ENCODE measurements at places on chromosomes 11 and 22. TPM values are rescaled to one million over a fixed set of nuclear protein-coding genes. Genes with fewer than 3 reads are reported as not detected.

DNA sequence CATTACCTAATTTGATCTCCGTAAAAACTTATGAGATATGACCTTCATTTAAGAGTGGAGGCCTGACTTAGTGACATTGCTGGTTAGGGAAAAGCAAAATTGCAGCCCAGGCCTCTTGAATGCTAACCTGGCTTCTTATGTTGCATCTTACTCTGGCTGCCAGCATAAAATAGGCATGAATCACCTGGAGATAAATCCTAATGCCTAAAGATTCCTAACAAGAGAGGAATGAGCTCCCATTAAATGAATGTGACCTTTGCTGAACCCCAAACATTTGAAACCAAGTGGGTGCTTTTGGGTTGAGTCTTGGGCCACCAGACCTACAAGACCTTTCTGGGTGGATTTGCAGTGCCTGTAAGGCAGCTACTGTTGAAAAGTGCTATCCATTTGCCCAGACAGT, 1145.6 kb upstream of the TENM4 start:
- DNase-seq, result no peak

GRCh38 chr11:101288392-101288791, 158.8 kb upstream of the PGR start:
- DNase-seq, result no peak

DNA sequence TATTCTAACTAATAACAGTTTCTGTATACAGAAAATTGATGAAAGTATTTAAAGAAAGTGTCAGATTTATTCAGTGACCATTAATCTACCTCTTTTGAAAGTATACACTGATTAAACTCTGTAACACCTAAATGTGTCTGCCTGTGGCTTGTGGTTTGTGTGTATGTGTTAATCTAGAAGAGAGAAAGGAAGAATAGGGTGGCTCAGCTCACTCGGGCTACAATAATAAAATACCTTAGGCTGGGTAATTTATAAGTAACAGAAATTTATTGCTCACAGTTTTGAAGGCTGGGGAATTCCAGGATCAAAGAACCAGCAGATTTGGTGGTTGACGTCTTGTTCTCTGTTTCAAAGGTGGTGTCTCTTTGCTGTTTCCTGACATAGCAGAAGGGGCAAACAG, 13.6 kb upstream of the OR5AS1 start:
- no peak for DNase-seq

- DNase-seq, result no peak
Observed at GRCh38 chr22:20422271-20423007, 15.2 kb downstream of the SCARF2 start.

- no peak for DNase-seq
Observed at GRCh38 chr11:128482512-128483191, 104.7 kb downstream of the ETS1 start.

DNA sequence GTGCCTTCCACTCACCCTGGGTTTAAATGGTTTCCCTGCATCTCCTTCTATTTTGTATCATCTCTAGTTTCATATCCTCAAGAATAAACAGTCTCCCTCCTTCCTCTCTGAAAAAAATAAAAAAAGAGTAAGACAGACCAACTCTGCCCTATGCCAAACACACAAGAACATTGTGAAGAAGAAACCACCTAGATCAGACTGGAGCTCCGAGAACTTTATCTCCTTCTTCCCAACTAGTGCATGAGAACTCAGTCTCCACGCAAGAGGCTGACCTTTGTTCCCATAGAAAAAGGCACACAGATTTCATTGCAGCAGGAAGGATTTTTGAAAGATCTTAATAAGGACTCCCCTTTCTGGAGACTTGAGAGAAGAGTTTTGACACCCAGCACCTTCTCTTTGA, 8.7 kb upstream of the PEX26 start:
- DNase-seq, result no peak

DNA sequence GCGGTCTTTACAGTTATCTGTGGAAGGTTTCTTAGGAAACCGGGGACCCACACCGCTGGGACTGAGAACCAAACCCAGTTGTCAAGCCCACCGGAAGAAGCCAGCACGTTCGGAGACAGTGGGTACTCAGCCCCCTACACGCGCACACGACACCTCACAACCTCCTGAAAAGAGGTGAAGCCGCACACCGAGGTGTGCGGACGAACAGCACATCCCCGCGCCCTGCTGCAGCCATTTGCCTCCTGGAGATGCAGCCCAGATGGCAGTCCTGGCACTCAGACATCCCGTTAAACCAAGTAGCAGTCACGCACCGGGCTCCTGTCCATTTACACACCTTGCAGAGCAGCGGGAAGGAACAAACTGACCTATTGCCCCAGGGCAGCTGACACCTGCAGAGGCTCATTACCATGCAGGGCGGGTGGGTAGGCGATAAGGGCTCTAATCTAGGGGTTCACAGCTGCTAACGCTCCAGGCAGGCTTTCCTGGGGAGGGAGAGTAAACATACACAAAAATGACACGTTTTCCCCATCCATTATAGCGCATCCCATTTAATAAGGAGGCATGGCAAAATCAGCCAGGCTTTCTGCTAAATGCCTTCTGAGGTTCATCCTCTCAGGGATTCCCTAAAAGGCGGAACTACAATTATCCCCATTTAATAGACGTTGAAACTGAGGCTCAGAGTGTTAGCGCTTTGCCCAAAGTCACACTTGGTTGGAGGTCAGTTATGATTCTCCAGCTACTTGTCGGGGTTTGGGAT, 864 bp upstream of the EHBP1L1 start:
- DNase-seq, result peak; percentile 44

- no peak for DNase-seq
Observed at GRCh38 chr11:65260756-65261590, 789 bp upstream of the POLA2 start.

DNA sequence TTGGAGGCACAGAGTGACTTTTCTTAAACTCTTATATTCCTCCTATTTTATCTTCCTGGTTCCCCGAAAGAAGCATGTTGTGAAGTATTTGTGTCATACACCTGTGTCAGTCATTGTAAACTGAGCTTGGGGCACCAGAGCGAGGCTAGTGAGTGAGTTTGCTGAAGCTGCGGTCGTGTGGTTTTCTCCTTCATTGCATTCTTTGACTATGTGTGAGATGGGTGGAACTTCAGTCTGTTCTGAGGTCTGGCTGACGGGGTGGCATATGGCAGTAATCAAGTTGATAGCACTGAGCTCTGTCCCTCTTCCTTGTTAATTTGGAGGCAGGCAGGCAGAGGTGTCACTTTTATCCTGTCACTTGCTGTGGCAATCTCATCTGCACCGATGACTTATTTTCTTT, 4.2 kb downstream of the VPS26B start:
- DNase-seq, result no peak

- peak; percentile 78 for DNase-seq
Observed at GRCh38 chr11:78061088-78061920, 2.4 kb upstream of the THRSP start.

- DNase-seq, result peak; percentile 39
Observed at GRCh38 chr22:23826510-23827350, 12.1 kb downstream of the DERL3 start.

DNA sequence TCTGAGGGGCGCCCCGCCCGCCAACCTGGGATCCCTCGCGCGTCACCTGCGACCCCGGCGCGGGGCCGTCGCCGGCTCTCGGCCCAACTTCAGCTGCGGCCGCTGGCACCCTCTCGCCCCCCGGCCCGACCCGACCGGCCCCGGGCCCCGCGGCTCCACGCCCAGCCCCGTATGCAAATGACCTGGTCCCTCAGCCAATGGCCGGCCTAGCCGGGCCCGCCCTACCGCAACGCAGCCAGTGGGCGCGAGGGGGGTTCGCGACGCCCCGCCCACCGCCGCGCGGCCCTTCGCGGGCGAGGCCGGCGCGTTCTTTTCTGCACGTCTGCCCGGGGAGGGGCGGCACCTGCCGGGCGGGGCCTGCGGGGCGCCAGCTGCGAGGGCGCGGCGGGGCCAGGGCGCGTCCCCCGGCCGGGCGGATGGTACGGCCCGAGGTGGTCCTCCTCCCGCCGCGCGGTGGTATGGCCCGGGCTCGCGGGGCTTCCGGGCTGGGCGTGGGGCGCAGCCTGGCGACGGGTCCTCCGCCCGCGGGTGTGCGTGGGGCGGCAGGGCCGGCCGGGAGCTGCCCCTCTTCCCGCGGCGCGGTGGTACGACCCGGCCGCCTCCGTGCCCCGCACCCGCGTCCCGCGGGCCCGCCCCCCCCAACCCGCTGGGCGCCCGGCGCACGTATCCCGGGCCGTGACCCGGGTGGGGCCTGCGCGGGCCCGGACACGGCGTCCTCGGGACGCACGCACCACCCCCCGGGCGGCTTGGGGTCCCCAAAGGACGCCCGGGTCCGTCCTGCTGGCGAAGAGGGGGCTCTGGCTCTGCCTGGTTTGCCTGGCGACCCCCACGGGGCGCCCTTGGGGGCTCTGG, 7.7 kb upstream of the PHRF1 start:
- DNase-seq, result peak; percentile 98

CLMP gene
- 4.9 TPM for total RNA-seq

SART1 gene
- total RNA-seq, result 32.2 TPM

MYO7A gene
- total RNA-seq, result 4.6 TPM

BAD gene
- total RNA-seq, result 98.7 TPM

SLC22A8 gene
- not detected for total RNA-seq
